ENCODE measurements at places on chromosomes 5 and 9.

GRCh38 chr5:44845777-44846176 lies 37.0 kb downstream of the MRPS30 start:
- no peak for DNase-seq

DNA sequence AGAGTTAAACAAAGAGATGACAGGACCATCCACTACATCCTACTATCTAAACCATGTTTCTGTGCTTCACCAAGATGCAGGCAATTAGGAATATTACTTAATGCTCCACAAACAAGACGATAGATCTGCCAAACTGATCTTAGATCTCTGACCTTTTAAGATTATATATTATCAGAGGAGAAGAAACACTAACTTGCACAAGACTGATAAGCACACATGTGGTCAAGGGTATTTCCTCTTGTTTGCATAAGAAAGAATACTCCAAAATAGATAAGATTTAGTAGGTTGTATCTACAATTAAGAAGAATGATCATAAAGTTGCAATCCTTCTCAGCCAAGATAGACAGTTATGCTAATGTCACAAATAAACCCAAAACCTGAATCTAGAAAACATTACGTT lies 601.0 kb upstream of the ACO1 start:
- no peak for DNase-seq

- DNase-seq, result no peak
These were observed 122.0 kb upstream of the FER start for GRCh38 chr5:108625654-108626053.

GRCh38 chr9:122217640-122218039 lies 11.1 kb downstream of the LHX6 start:
- DNase-seq, result no peak

DNA sequence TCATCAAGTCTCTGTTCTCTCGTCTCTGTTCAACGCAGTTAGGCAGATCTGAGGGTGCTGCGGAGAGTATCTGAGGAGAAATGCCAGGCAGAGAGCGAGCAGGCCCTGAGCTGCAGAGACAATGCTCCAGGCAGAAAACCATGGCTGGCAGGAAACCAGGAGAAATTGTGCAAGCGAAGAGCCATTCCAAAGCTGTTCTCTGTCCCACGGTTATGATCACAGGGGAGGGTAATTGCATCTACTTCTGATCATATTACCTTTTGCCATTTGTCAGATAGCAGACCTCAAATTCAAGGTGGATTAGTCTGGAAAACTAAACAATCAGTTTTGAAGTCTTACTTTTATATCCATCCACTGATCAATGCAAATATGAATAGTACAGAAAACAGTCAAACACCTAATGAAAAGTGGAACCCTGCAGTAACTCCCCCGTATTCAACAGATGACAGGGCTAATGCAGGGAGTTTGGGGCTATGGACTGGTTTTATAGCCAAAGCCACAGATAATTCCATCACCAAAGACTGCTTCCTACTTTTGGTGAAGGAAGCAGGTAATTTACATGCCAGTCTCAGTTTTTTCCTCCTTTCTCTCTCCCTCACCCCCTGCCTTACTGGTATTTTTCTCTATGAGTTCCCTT lies 228.0 kb downstream of the DCP2 start:
- DNase-seq, result no peak

- DNase-seq, result no peak
These were observed 159.2 kb downstream of the ZDHHC21 start for GRCh38 chr9:14533867-14534640.

DNA sequence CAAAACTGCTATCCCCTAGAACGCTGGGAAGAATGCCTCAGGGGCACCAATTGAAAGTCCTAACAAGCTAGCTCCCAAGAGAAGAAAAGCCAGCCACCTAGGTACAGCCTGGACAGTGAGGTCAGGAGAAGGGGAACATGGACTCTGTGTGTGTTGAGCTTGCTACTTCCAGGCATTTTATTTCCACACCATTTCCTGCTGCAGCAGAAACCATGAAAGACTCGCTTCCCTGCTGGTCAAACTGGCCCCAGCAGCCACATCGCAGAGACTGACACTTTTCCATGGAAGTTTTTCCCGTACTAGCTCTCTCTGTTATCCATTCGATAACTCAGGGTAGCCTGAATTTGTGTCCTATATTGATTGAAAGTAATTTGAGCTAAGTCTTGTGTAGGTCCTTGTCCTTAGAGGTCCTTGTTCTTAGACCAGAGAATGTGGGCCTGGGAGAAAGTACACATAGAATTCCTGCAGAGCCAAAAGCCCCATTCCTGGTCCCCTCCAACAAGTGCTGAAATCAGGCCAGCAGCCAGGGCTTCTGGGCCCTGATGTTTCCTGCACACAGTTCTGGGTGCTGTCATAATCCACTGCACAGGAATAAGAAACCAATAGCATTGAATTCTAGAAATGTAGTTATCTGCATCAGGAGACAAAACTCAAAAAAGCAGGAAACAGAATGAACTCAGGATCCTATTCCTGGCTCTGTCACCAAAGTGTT lies 96.6 kb downstream of the BRINP1 start:
- no peak for DNase-seq

Measured in HFF-Myc (cell line).